Activated CD8-positive, alpha-beta memory T cell treated with anti-CD3 and anti-CD28 coated beads for 48 hours (primary cell): ENCODE measurements at places on chromosomes 1 and 21.
A peak's percentile ranks its signal among the peaks of the same experiment; 100 is the strongest.

- DNase-seq: no peak
These were observed 244.8 kb downstream of the SMYD3 start for GRCh38 chr1:246262281-246262680.

GRCh38 chr21:35120631-35121180 is 71.6 kb upstream of the RUNX1 start:
- DNase-seq: no peak

- no peak for DNase-seq
These were observed 43.1 kb downstream of the PKN2 start for GRCh38 chr1:88727205-88727604.

DNA sequence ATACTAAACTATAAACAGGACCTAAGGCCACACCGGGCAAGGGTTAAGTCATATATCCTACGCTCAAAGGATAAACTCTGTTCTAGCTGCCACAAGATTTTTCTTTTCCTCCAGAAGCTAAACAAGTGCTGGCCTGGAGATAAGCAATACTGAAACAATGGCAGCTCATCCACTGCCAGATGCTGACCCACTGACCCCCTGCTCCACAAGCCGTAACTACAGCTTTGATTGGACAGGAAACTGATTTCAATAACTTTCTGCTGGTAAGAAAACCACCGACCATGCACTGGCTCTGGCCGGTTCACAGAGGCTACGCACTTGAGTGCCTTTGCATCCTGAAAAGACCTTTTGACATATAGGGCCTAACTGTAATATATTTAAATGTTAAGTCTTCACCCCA is 51.3 kb upstream of the PLA2G2C start:
- no peak for DNase-seq

- DNase-seq: no peak
These were observed 318.3 kb downstream of the MATN1 start for GRCh38 chr1:30405081-30405480.

DNA sequence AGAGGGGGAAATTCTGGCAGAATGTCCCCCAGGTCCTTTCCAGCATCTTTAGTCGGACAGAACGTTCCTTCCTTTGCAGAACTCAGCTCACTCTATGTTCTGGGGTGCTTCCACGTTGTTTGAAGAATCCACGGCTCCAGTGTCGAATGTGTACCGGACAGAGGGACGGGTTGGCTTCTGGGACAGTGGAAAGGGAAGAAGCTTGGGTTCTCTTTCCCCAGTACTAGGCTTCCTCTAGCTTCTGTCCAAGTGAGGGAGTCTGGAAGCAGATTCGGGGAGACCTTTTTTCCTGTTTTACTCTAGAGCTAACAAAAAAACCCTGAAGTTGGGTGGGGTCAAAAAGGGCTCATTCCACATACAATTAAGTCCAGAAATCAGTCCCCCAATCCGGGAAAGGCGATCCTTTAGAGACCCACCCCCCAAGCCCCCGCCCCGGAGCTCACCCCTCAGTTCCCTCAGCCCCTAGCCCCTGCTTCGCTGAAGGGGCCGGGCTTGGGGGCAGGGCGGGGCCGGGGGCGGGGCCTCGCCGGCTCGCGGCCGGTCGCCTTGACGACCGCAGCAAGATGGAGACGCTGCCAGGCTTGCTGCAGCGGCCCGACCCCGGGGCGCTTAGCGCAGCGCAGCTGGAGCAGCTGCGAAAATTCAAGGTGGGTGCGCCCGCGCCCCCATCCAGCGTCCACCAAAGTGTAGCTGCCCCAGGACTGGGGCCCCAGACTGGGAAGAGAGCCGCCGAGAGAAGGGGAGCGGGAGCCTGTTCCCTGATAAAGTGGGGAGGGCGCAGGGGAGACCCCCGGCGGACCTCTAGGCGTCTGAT is at the start of gene RIIAD1:
TSS of gene RIIAD1 (plus strand) at position 549 of the 814 bp plus-strand sequence. CDS start at position 564, 15 bp downstream.
- DNase-seq: peak; percentile 18

DNA sequence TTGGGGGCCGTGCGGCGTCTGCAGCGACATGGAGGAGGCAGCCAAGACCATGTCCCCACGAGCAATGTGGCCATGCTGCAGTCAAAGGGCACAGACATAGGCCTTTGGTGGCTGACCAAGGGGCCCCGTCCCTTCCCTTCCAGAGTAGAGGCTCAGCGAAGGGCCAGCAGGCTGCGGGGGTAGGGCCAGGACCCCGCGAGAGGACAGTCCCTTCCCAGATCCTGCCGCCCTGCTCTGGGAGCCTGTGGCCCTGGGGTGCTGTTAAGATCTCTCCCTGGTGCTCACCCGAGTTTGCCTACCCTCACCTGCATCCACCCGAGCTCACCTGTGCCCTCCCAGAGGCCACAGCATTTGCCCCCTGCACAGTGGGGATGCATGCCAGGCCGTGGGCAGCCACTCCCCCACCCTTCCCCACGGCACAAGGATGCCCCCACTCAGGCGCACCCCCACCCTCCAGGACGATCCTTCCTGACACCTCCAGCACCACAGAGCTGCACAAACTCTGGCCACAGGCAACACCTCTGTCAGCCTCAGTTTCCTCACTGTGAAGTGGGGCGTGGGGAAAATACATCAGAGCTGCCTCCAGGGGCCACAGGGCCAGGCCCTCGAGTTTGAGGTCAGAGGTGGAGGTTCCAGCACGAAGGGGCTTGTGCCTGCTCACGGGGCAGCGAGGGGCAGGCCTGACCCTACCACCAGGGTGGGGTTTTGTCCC is 15.5 kb downstream of the ITGB2 start:
- no peak for DNase-seq

GRCh38 chr1:198848649-198849048 is 209.8 kb downstream of the PTPRC start:
- no peak for DNase-seq

DNA sequence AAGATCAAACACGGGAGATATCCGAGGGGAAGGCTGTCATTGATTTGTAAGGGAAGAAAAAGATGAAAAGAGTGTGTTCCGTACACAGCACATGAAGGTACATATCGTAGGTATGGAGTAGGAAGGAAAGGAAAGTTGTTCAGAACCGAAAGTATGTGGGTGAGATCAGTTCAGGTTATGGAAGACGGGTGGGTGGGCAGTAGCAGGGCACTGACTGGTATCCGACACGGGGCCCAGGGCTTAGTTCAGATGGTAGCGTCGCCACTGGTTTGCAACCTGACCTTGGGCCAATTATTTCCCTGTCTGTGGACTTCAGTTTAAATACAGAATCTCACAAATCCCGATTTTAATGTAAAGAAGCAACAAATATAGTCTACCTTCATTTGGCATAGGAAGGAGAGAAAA is 27.8 kb upstream of the A3GALT2 start:
- no peak for DNase-seq

GRCh38 chr1:111618961-111619634 is 491 bp upstream of the RAP1A start:
- no peak for DNase-seq

GRCh38 chr1:64033667-64034220 is 169.7 kb upstream of the UBE2U start:
- DNase-seq: no peak

DNA sequence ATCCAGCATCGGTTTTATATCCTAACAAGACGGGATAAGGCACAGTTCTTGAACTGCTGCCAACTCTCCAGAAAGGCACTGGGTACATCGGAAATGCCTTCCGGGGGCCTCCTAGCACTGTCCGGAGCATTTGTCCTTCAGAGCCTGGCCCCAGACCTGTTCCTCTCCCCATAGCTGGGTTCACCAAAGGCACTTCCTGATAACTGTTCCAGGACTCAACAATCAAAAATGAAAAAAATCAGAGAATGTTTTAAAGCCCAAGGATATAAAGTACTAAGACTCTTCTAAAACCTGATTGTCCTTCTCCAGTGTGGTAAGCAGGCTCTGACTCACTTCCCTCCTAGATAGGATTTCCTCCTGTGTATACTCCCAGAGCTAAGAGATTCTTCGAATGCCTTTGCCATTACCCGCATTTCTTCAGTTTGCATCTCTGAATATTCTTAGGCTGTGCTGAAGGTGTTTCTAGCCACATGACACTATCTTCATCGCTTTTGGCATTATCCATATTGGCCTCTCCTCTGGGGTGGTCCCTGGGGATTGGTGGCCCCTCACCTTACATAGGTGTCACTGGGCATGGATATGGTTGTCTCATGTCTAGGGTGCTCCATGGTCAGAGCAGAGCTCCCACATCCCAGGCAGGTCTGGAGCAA is 112.9 kb downstream of the ZBTB18 start:
- DNase-seq: no peak

DNA sequence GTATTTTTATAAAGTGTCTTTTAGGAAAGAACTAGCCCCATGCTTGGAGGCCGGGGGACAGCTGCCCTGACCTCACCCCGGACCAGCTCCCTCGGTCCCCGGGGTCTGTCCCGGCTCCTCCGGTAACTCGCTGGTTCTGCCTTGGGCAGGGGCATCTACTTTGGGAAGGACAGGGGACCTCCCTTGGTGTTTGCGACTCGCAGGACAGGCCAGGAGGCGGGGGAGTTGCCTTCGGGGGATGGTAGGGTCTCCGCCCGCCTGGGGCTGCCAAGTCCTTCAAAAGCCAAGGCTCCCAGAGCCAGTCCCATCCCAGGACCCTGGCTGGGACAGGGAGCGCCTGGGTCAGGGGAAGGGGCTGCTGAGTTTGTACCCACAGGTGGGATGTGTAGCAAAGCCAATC is 157.9 kb downstream of the PEX14 start:
- no peak for DNase-seq

DNA sequence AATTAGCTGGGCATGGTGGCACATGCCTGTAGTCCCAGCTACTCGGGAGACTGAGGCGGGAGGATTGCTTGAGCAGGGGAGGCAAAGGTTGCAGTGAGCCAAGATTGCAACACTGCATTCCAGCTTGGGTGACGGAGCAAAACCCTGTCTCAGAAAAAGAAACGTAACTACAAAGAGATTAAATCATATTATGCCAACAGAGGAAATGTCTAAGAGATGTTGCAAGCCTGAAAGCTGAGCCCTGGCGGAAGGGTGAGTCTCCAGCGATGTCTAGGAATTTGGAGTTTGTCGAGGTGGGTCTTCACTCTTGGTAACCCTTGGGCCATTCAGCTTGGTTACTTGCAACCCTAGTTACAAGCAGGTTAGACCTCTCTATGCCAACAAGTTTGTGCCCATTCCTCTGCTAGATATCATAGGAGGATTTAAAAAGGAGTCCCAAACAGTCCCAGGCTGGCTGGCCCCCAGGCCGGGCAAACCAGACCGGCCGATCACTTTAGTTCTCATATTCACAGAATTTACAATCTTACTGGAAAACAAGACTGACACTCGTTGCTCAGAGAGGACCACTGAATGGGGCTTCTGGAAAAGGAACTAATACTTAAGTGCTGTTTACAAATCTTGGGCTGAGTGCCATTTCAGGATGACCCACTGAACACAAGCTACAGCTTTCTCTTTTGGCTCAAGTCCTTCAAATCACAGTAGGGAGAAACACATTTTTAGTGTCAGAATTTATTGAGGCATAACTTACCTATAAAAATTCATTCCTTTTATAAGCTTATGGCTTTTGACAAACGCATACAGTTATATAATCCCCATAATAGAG is 27.1 kb downstream of the SLC30A1 start:
- no peak for DNase-seq

- no peak for DNase-seq
These were observed 48.7 kb upstream of the PRDM2 start for GRCh38 chr1:13651279-13651678.

GRCh38 chr21:46163380-46163779 is 8.0 kb upstream of the FTCD start:
- no peak for DNase-seq

DNA sequence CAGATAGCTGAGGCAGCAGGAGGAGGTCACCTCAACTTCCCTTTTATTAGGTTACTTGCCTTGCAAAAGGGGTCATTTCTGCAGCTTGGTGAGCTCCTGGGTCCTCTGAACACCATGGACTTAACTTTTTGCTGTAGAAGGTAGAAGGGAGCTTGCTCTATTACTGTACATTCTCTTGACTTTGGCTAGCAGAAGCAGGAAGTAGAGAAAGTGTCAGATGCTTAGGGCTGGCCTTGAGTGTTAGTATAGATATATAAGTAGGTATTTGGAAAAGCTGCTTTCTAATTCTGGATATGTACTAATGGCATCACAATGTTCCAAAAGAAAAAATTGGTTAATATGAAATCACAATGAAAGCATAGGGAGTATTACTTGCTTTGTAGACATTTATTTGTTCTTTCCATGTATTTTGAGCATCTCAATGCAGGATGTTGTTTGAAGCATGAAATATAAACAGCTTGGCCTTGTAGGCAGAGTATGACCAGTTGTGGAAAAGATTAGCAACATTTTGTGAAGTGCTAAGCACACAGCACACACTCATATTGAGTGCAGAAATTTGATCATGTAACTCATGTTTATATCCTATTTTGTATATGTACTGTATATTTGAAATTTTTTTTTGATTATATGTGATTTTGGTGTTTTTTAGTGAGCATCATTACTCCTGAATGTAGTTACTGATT is 108.8 kb downstream of the DYRK1A start:
- no peak for DNase-seq
